T-cell (primary cell): ENCODE measurements at places on chromosomes 7 and 10.

DNA sequence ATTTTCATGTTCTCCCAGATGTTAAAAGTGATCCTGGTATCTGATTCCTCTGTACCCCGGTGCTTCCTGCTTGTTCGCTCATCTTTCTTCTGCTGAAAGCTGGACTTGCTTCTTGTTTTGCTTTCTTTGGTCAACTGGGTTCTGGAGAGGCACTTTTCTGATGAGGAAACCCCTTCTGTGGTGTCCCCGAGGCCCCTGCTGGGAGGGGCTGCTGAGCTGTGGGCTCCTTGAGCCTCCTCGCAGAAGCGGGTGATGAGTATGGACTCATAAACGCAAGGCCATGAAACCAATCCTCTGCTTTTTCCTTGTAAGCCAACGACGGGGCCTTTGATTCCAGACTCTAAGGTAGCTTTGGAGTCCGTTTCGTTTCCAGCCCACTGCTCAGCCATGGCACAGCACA, 7.8 kb downstream of the WIPI2 start:
- no peak for DNase-seq

- no peak for DNase-seq
Observed at GRCh38 chr10:99921948-99922347, 87.8 kb downstream of the DNMBP start.

GRCh38 chr7:1013581-1013980, 30.6 kb downstream of the CYP2W1 start:
- DNase-seq = no peak

DNA sequence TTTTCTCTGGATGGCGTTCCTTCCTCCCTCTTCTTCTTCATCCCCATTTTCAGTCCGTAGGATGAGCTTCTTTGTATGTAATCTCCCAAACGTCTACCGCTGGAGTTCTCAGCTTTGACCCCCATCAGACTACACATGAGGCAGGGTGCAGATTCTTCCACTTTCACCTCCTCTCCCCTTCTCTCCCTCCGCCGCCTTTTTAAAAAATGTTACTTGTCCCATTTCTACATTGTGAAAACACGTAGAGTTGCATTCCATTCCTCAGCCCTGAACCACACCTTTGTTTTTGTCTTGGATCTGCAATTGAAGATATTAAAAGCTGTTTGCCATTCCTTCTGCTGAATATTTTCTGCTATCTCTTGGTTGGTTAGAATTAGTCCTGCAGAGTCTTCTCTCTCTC, 6.2 kb downstream of the ADIRF start:
- no peak for DNase-seq

DNA sequence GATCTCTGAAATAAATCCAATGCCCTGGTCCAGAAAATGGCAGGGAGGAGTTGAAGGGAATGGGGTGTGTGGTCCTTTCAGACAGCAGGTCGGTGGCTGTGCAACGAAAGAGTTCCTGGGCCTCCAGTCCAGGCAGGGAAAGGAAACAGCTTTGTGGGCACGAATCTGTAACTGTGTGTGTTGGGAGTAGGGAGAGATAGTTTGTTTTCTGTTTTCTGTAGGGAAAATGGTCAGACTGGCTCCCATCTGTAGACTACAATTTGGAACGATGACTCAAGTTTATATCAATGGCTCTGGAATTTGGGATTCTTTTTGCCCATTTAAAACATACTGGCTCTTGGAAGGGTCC, 2.6 kb upstream of the HOXA9 start:
- no peak for DNase-seq

DNA sequence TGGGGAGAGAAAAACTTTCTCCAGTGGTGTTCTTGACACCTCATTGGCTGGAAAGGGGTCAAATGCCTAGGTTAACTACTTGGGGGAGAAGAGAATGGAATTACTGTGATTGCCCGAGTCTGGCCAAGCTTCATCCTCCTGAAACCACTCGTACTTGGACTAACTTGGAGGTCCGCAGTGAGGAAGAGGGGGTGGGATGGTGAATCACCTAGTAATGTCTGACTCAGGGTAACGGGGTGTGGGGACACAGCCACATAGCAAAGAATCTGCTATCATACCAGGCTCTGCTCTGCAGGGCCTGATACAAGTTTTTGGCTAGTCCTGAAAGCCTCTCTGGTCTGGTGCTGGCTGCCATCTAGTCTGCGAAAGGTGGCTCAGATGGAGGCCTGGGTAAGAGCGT, 190.9 kb downstream of the RPS24 start:
- DNase-seq = no peak
